ENCODE measurements at places on chromosomes 12 and 14.

DNA sequence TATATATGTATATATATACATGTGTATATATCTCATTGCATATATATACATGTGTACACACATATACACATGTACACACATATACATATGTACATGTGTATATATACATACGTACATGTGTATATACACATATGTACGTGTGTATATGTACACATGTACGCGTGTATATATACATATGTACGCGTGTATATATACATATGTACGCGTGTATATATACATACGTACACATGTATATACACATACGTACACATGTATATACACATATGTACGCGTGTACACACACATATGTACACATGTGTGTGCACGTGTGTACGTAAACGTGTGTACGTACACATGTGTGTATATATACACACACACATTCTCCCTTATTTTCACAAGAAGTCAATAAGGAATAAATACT, 141.6 kb upstream of the TMCC3 start:
- DNase-seq = no peak

GRCh38 chr12:12527820-12528296, 34.8 kb downstream of the DUSP16 start:
- DNase-seq = no peak

DNA sequence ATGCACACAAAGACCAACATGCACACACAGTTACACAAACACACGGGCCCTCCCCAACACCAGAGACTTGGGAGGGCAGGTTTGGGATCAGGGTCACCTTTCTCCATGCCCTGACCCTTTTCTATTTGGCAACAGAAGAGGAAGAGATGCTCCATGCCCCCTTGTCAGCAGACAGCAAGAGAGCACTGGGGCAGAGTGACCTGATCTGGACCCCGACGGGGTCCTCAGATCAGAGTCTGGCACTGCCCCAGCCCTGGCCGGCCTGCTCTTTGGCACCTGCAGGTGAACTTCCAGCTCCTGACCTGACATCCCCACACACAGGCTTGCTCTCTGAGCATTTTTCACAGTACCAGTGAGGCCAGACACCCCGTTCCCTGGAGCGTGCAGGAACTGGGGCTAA, 21.4 kb downstream of the ADCY6 start:
- DNase-seq = no peak

GRCh38 chr12:82842480-82842879, 155.8 kb downstream of the TMTC2 start:
- no peak for DNase-seq

- DNase-seq = no peak
Observed at GRCh38 chr12:129195081-129195480, 341.8 kb downstream of the GLT1D1 start.

DNA sequence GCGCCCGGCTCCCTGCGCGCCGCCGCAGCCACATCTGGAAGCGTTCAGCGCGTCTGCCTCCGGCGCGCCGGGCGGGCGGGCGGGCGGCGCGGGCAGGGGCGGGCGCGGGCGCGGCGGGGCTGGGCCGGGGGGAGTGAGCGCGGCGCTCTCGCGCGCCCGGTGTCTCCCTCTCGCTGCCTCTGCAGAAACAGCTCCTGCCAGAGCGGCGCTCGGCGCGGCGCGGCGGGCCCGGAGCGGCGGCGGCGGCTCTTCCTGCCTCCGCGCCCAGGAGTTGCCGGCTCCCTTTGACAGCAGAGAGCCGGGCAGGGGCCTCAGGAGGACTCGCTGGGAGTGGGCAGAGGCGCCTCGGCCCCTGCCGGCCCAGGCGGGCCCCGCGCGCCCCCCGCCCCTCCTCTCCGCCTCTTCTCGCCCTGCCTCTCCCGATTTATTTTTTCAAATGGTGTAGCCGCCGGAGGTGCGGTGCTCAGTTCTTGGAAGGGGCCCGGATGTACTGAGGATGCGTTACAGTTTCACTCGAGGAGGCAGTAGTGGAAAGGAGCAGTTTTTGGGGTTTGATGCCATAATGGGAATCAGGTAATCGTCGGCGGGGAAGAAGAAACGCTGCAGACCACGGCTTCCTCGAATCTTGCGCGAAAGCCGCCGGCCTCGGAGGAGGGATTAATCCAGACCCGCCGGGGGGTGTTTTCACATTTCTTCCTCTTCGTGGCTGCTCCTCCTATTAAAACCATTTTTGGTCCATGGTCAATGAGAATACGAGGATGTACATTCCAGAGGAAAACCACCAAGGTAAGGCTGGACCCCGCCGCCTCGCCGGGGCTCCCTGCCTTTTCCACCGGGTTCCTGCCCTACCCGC, at the start of gene CACNA1C:
Gene CACNA1C (plus strand): TSS at position 162 of the 853 bp plus-strand sequence. CDS start 576 bp downstream, at position 738.
- DNase-seq = no peak

DNA sequence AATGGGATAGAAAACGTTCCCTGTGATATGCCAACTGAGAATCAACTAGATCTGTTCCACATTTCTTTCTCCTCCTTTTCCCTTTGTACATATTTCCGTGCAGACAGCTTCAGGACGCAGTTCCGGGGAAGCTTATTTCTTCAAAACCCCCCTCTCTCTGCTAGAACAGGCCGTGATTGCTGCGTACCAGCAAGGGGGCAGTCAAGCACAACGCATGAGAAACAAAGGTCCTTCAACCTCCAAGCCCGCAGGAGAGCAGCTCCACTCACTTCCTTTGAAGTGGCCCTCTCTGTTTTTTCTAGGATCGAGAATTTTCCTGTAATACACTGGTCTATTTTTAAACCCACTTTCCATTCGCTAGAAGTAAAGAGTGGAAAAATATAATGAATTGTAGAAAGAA, 80.8 kb downstream of the ZNF664 start:
- DNase-seq = no peak

DNA sequence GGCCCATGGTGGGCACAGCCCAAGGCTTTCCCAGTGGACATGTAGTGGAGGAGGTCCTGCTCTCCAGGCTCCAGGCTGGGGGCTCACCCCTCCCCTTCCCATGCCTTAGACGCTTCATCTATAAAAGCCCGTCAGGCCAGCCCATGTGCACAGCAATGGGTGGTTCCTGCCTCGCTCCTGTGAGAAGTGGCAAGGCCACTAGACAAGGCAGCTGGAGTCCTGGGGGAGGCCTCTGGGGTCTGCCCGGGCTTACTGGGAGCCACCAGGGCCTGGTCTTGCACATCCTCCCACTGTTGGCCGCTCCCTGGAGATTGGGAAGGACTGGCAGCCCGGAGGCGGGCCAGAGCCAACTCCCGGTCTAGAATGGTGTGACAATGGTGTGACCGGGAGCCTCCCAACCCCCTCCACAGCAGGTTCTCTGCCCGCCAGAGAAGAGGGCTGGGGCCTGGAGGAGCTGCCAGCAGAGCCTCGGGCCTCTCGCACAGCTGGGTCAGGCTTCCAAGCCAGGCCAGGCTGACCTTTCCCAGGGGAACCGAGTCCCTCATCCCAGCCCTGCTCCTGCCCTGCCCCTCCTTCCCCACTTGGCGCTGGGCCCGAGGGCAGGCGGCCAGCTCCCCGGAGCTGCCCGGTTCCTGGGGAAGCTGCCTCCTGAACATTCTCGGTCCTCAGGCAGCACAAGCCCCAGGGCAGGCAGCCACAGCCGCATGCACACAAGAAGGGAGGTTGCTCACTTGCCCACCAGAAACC, 97.9 kb downstream of the RFLNA start:
- DNase-seq = peak; percentile 96

DNA sequence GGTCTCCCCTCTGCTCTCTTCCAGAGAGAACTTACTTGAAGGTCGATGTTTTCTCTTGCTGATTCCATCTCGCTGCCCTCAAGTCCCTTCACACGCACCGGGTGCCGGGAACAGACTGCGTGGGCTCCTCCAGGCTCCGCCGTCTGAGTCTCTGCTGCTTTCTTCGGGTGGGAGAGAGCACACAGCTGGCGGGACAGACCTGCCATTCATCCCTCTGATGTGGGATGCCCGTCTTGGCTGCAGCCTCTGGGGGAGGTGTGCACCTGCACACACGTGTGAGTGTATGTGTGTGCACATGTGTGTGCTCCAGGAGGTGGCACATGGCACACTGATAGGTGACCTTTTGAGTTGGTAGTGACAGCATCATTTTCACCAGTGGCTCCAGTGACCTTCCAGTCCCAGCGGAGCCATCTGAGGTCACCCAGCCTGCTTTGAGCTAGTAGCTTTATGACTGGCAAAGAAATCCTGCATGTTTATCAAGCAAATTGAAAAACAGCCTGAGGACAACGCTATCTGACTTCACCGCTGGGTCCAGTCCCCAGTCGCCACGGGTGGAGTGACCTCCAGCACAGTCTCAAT, at the start of gene NINJ2:
Gene NINJ2 (minus strand): TSS at position 153 of the 579 bp plus-strand sequence. CDS start 85 bp downstream, at position 68.
- no peak for DNase-seq

GRCh38 chr12:68119724-68120211, 39.8 kb downstream of the IFNG start:
- DNase-seq = no peak

DNA sequence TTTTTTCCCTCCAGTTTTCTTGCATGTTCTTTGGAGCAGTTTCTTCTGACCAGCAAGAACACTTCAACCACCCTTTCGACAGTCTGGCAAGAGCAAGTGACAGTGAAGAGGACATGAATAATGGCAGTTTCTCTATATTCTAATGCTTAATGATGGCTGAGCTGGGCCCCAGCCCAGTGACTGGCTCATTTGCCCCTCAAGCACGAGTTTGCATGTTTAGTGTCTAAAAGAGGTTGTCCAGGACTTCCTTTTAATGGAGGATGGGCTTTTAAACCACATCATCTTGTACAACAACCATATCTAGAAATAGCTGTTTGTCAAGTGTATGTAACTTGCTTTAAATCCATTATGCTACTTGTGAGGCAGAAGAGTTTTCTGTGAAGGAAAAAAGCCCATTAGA, 28.4 kb downstream of the RAD9B start:
- DNase-seq = no peak

GRCh38 chr14:63200035-63200740, 4.1 kb upstream of the RHOJ start:
- no peak for DNase-seq

GRCh38 chr14:69711477-69711876, 55.5 kb upstream of the SRSF5 start:
- no peak for DNase-seq

GRCh38 chr14:34331728-34332623, 130.1 kb downstream of the SPTSSA start:
- peak; percentile 85 for DNase-seq

DNA sequence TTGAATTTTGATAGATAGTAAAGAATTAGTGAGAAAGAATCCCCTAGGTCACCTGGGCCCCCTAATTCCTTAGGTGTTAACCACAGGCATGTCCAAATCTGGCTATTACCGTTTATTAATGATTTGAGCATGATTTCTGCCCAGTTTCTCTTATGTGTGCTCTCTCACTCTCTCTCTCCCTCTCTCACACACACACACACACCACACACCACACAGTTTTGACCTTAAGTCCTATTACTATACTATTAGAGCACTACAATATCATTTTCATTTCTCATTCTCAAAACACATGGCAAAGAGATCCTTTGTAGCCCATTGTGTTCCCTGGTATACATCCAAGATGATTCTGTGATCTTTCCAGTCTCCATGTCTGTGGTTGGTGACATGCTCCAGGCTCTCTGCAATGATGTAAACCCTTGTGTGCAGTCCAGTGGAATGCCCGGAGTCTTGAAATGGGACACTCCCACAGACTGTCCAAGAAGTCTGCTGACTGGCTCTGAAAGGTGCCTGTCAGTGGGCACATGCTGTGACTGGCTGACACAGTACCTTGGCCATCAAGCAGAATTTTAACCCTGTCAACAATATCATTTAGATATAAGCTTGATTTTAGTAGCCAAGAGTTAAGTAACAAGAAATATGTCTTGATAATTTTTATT, 96.2 kb downstream of the FIGNL2 start:
- no peak for DNase-seq

DNA sequence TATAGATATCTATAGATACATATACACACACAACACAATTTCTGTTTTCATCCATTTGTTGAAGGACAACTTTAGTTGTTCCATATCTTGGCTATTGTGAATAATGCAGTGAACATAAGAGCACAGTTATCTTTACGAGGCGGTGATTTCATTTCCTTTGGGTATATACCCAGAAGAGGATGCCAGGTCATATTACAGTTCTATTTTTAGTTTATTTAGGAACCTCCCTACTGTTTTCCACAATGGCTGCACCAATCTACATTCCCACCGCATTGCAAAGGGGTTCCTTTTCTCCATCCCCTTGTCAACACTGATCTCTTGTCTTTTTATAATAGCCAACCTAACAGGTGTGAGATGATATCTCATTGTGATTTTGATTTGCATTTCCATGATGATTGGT, 143.4 kb upstream of the ARHGAP5 start:
- DNase-seq = no peak

DNA sequence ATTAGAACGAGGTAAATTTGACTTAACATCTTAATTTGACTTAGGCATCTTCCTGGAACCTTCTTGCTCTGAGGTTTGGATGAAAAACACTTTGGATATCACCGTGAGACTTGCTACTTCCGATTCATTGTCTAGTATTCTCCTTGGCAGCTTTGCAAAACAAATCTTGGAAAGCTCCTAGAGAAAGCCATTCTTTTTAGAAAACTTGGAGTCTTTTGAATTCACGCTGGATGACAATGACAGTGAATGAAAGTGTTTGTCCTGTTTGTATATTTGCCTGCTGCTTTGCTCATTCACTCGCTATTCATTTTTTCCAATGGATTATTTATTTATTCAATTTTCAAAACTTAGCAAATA, 222.1 kb upstream of the HMGA2 start:
- no peak for DNase-seq

GRCh38 chr14:90760078-90760444, 56.2 kb downstream of the TTC7B start:
- DNase-seq = no peak

DNA sequence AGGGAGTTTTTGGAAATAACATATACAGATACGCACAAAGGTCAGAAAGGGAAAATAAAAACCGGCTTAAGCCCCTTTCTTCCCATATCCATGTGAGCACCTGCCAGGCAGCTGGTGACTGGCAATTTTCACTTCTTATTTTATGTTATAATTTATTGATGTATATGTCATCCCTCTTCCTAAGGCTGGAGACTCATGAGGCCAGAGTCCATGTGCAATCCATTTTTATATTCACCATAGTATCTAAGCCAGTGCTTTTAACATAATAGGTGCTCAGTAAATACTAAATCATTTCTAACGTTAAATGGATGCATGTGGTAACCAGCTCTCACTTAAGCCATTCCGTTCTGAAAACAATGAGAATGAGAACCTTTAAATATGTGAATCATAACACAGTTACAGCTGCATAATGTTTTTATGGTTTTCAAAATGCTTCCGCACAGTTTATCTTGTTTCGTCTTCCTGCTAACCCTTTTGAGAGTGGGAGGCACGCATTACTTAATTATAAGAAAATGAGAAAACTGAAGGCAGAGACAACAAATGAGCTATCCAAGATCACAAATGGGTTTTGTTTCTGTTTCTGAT, 178.3 kb downstream of the CACNA1C start:
- no peak for DNase-seq
